ENCODE measurements at places on chromosomes 2 and 18.

GRCh38 chr2:96344011-96344410, 8.4 kb downstream of the NCAPH start:
- DNase-seq = no peak

GRCh38 chr2:61793389-61793836, 60.4 kb downstream of the FAM161A start:
- DNase-seq = peak; percentile 55

DNA sequence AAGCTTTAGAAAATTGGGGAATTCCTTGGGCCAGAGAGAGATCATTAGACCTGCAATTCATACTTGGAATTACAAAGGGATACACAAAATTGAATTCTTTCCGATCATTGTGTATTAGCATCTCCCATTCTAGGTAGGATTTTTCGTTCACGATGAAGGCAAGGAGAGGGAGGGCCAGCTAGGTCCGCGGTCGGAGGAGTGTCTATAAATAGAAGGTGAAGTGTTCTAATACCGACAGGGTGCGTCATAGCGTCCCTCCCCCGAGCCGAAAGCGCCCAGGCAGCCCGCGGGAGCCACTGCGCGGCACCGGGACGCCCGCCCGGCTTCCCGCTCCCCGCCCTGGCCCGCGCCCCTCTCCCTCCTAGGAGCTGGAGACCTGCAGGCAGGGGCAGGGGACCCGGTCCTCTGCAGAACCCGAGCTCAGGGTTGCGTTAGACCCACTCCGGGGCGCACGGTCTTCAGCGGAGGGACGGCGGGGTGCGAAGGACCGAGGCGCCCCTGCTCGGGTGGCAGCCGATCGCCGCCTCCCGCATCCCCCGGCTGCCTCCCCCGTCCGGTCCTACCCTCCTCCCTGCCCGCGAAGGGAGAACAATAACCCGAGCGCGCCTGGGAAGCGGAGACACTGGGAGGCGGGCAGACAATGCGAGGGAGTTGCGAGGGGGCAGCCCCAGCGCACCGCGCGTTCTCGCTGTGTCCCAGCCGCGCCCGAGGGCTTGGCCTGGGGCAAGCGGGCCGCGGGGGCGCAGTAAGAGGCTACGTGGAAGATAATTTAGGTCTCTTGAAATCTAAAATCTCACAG, 114.2 kb upstream of the SERTAD2 start:
- DNase-seq = peak; percentile 61

- DNase-seq = no peak
These were observed 97.4 kb downstream of the TNS1 start for GRCh38 chr2:217905395-217905794.

GRCh38 chr18:3040881-3041280, 27.9 kb upstream of the LPIN2 start:
- DNase-seq = no peak

GRCh38 chr18:58843688-58844035, 21.0 kb upstream of the ZNF532 start:
- DNase-seq = no peak

GRCh38 chr2:218477247-218477646, 58.3 kb downstream of the VIL1 start:
- no peak for DNase-seq

GRCh38 chr2:99470957-99471356, 18.9 kb downstream of the REV1 start:
- DNase-seq = no peak

DNA sequence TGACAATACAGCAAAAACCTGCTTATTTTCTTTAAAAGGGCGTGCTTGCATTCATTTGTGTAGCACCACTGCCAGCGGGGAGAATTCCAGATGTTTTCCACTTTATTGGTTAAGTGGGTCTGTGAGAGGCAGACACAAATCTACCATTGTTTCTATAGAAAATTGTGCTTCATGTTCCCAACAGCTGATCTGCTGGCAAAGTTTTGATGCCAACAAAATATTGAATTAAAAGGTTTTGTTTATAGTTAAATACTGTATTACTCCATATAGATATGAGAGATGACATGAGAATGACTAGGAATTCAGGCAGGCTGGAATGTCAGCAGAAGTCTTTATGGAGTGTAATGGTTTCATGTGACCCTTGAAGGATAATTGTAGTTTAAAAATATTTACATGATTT, 182.7 kb downstream of the MC4R start:
- DNase-seq = no peak

DNA sequence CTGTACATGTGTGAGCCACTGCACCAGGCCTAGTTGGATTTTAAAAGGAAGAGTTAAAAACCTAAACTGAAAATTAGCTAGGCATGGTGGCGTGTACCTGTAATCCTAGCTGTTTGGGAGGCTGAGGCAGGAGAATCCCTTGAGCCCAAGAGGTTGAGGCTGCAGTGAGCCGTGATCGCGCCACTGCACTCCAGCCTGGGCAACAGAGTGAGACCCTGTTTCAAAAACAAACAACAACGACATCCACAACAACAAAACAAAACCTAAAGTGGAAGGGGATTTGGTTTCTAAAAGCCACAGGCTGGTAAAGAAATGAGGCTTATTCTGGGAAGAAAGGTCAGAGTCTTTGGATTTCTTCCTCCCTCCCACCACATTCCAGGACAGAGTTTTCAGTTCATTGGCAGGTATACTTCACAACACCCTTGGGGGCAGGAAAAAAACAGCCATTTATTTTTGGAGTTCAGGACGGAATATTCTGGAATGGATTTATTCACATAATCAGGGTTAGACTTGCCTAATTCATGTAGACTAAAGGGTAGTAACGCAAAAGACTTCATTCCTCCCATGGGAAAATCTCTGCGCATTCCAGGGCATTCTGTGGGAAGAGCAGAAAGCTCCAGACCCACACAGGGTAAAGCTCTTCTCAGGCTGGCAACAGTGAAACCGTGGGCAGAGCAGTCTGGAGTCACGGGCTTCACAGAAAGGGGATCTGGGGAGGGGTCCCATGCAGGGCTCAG, 34.9 kb downstream of the TEX44 start:
- no peak for DNase-seq

- no peak for DNase-seq
These were observed 42.0 kb downstream of the NDUFA10 start for GRCh38 chr2:239983004-239983778.

DNA sequence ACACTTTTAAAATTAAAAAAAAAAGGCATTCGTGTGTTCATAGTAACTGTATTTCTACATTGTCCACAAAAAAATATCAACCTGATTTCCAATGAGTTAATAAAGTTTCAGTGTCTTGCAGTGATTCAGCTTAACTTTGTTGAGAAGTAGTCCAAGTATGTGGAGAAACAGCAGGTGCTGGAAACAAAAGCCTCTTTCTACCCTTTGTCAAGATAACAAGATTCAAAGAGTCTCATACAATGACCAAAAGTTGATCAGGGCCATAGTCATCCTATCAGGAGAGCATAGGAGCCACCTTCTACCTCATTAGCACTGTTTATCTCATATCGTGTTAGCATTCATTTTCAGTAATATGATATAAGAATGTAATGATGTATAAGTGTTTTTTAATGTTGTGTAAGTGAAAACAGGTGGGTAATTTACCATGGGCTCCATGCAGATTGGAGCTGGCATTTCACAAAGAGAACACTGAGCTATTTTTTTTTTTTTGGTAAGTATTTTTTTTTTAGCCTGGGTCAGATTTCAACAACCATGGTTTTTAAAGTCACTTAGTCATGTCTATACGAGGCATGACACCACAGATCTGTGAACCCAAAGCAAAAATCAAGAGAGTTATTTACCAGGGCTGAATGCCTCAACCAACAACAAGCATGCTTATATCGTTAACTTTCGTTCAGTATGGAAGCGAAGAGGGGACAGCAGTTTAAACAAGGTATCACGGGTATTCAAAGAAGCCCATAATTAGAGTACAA, 165.0 kb upstream of the ZNF521 start:
- DNase-seq = no peak

- DNase-seq = no peak
These were observed 1.6 kb downstream of the CAVIN2 start for GRCh38 chr2:191845248-191845715.

- peak; percentile 4 for DNase-seq
These were observed 100.0 kb downstream of the BAZ2B start for GRCh38 chr2:159516241-159516758.

- no peak for DNase-seq
These were observed 40.4 kb downstream of the L3MBTL4 start for GRCh38 chr18:6374340-6374739.

DNA sequence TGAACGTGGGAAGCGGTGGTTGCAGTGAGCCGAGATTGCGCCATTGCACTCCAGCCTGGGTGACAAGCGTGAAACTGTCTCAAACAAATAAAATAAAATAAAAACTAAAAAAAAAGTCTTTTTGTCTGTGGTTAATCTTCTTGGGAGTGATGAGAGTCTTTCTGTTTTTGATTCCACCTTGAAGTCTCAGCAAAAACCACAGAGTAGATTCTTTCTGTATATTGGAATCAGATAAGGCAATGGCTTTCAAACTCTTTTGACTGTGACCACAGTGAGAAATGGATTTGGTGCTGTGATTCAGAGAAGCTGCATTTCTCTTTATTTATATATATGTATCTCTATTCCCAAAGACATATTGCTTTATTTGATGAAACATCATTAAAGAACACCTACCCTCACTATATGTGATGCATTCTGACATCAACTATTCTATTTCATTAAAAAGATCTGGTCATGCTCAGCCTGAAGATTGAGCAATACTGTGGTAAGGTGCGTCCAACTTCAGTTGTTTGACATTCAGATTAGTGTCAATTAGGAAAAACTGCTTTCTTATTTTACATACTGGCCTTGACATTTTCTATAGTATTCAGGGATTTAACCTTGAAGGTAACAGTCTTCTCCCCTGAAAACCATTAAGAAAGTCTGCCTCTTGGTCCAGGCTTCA, 15.6 kb downstream of the HRH4 start:
- no peak for DNase-seq

- no peak for DNase-seq
These were observed 164.4 kb downstream of the TMEFF2 start for GRCh38 chr2:192030289-192030688.

DNA sequence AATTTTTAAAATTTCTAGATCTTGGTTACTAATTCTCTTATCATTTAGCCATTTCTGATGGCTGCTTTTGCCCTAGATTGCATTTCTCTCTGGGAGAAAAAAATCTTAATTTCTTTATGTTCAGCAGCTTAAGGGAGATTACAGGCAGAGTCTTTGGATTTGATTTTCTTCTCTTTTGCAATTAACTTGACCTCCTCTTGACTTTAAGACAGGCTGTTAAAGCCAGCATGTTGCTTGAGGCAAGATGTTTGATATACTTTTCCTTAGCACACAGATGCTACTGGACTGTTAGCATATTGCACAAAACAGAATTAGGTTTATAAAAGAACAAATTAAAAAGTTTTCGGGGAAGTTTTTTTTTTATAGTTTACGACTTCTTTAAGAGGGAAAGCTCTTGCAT, 50.0 kb downstream of the XRCC5 start:
- no peak for DNase-seq

GRCh38 chr18:40415176-40415791, 1539.8 kb upstream of the PIK3C3 start:
- no peak for DNase-seq

DNA sequence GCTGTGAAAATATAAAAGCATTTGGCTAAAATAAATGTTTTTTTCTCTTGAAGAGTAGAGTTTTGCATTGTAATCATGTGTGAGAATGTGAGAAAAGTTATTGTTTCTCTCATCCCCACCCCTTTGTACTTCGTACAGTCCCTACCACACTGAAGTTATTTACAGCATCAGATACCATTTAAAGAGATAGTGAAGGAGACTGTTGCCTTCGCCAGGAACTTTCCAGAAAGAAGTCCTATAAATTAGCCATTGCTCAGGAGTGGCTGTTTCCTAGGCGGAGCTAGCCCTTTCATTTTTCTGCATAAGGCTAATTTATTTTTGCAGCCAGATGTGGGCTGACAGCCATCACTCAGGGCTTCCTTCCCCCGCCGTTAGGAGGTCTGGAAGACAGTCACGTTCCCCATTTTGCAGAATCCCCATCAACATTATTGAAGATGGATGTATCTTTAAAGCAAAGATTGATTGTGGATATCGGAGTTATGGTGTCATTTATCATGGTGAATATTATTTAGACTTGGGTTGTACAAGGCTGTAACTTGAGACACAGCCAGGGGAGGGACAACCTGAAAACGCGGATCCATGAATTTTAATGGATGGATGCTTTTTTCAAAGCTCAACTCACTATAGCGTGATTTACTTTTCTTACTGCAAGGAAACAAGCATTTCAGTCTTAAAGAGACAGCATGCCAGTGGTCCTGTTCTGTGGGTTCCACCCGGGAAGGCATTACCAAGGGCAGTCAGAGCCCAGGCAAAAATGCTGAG, 17.1 kb downstream of the TSHZ1 start:
- DNase-seq = no peak

GRCh38 chr2:79985571-79985970, 319.0 kb downstream of the LRRTM1 start:
- DNase-seq = no peak

GRCh38 chr2:215370112-215370965, 58.5 kb downstream of the ATIC start:
- no peak for DNase-seq

- DNase-seq = no peak
These were observed 21.5 kb upstream of the FSHR start for GRCh38 chr2:49175831-49176230.

DNA sequence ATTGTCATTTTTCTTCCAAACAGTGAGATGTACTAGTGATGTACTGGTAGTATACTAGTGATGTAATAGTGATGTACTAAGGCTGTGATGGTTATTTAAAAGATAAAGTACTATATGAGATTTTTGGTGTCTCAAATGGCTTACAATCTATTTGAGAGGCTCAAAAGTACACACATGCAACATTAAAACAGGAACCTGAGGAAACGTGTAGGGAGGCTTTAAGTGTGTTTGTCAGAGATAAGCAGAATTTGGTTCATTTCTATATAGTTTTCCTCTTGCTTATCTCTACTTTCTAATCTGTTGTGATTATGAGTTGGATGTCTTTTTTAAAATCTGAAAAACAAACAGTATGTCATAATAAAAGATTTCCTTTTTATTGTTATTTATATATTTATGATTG, 100.9 kb upstream of the SERTAD2 start:
- DNase-seq = no peak

GRCh38 chr2:191617575-191617974, 60.4 kb upstream of the NABP1 start:
- peak; percentile 55 for DNase-seq

DNA sequence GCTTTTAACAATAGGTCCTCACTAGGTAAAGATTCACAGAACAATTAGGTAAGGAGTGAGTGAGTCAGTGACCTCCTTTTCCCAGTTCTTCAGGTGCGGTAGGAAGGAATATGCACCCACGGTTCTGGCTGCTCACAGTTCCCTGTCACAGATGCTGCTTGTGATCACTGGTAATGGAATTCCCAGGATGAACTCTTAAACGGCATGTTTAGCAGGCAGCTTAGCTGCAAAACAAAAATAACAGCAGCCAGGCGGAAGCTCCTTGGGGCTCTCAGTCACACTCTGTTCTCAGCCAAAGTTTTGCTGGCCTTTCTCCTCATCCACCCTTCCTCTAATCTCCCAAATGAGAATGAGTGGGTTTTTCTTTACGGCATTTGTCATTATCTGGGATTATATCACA, 274.5 kb downstream of the MYT1L start:
- DNase-seq = no peak

GRCh38 chr2:239803766-239804115, 221.4 kb downstream of the NDUFA10 start:
- DNase-seq = no peak
